ENCODE measurements at places on chromosomes 12 and 14.

GRCh38 chr12:82758749-82759330 lies 72.1 kb downstream of the TMTC2 start:
- DNase-seq: no peak

- DNase-seq: no peak
Measured at GRCh38 chr12:112307317-112308011, 74.8 kb downstream of the HECTD4 start.

- no peak for DNase-seq
Measured at GRCh38 chr12:64237382-64237781, 15.3 kb upstream of the KICS2 start.

- no peak for DNase-seq
Measured at GRCh38 chr12:10048526-10048925, 18.0 kb downstream of the CLEC9A start.

- no peak for DNase-seq
Measured at GRCh38 chr14:74735125-74735524, 22.2 kb downstream of the FCF1 start.

GRCh38 chr14:75126121-75126544 lies 715 bp downstream of the NEK9 start:
- no peak for DNase-seq

Data from iPS DF 6.9 (cell line).